ENCODE measurements at places on chromosomes 6 and 20. TPM values are rescaled to one million over a fixed set of nuclear protein-coding genes. Genes with fewer than 3 reads are reported as not detected.

GRCh38 chr20:17932396-17932795 lies 36.2 kb downstream of the SNX5 start:
- H3K4me3 ChIP-seq: no peak overlapping the region
- H3K36me3 ChIP-seq: no peaks in the 10 kb centered on the region
- DNase-seq: no peak
- H3K4me1 ChIP-seq: peaks cover 33% of the 10 kb centered on the region
- peaks cover 2% of the 10 kb centered on the region for H3K27me3 ChIP-seq
- H3K27ac ChIP-seq: no peak overlapping the region

DNA sequence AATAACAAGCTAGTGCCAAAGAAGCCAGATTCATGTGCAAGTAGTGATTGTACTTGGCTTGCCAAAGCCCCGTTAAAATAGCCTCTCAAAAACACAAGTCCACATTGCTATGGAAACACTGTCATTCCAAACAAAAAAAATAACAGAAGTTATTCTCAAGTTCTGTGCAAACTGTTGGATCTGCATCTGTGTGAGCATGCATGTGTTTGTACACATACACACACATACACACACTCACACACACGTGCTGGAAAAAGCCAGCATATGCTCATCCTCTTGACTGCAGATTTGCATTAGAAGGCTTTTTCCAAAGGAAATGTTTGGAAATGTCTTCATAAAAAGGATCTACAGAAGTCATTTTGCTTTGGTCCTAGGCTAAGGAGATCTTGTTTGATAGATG lies 13.4 kb upstream of the CBLN4 start:
- no peaks in the 10 kb centered on the region for H3K4me1 ChIP-seq

DNA sequence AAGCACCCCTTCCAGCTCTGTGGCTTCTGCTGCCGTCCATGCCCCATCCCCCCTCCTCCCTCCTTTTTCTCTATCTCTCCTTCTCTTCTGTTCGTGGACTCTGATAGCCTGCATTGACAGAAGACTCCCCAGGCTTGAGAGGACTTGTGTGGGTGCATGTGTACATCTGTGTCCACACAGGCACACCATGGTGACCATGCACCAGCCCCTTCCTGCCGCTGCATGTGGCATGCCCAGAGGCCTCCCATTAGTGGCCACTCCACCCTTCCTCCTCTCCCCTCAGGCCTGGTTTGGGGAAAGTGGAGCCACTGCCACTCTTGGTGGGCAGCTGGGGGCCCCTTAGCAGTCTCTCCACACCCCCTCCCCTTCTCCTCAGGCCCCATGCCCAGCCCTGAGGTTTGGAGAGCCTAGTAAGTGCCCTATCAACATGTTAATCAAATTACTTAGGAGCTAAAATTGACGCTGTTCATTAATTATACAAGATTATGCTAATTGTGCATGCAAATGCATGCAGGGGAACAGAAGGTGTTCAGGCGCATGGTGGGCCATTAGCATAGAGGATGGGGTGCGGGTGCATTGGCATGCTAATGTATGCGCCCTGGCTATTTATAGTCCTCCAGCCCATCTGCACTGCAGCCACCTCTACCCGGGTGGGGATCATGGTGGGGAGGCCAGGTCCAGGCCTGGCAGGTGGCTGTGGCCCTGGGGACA lies 45.9 kb downstream of the EBF4 start:
- H3K36me3 ChIP-seq: peaks cover 9% of the 10 kb centered on the region
- no peak for DNase-seq
- H3K4me3 ChIP-seq: no peak overlapping the region
- no peaks in the 10 kb centered on the region for H3K4me1 ChIP-seq

- H3K27ac ChIP-seq: no peak overlapping the region
- no peak overlapping the region for H3K4me3 ChIP-seq
Measured at GRCh38 chr20:20167698-20168097, 115.4 kb downstream of the CFAP61 start.

- H3K27ac ChIP-seq: no peak overlapping the region
- peaks cover 2% of the 10 kb centered on the region for H3K4me1 ChIP-seq
- H3K36me3 ChIP-seq: no peaks in the 10 kb centered on the region
- no peak overlapping the region for H3K4me3 ChIP-seq
- DNase-seq: no peak
Measured at GRCh38 chr6:139430899-139431601, 56.6 kb upstream of the CITED2 start.

GRCh38 chr6:52495922-52496321 lies 75.8 kb downstream of the EFHC1 start:
- no peak for DNase-seq
- H3K4me3 ChIP-seq: no peak overlapping the region
- H3K4me1 ChIP-seq: peaks cover 2% of the 10 kb centered on the region
- H3K27me3 ChIP-seq: no peaks in the 10 kb centered on the region
- H3K36me3 ChIP-seq: peaks cover 9% of the 10 kb centered on the region

- H3K4me3 ChIP-seq: no peak overlapping the region
- H3K36me3 ChIP-seq: peaks cover 19% of the 10 kb centered on the region
- no peak overlapping the region for H3K27ac ChIP-seq
- peaks cover 2% of the 10 kb centered on the region for H3K4me1 ChIP-seq
Measured at GRCh38 chr6:149843051-149843633, 21.0 kb downstream of the LRP11 start.

GRCh38 chr6:28914941-28915340 lies 8.8 kb downstream of the TRIM27 start:
- peaks cover 38% of the 10 kb centered on the region for H3K36me3 ChIP-seq
- no peak overlapping the region for H3K27ac ChIP-seq
- no peaks in the 10 kb centered on the region for H3K4me1 ChIP-seq
- H3K4me3 ChIP-seq: no peak overlapping the region

- peaks cover 6% of the 10 kb centered on the region for H3K27me3 ChIP-seq
- H3K4me1 ChIP-seq: peaks cover 32% of the 10 kb centered on the region
- no peak overlapping the region for H3K4me3 ChIP-seq
- no peak overlapping the region for H3K27ac ChIP-seq
Measured at GRCh38 chr20:18001131-18001921, 32.5 kb downstream of the MGME1 start.

DNA sequence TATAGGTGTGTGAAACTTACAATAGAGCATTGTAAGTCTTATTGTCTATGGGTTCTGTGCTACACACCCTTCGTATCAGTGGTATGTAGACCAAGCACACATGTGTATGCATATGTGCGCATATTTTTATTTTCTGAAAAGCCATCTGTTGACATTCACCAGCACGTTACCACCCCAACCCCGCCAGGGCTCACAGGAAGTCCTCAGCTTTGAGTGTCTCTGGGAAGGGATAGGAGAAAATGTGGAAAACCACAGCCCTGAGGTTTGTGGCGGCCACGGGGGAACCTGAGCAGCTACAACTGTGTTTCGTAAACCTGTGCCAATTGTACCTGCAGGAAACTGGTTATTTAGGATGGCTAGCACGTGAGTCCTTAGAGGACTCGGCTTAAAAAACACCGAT lies 123.3 kb upstream of the PHACTR3 start:
- H3K36me3 ChIP-seq: no peaks in the 10 kb centered on the region
- DNase-seq: no peak
- H3K4me1 ChIP-seq: no peaks in the 10 kb centered on the region
- no peak overlapping the region for H3K4me3 ChIP-seq

SEMG1 gene
- total RNA-seq: not detected

SLC17A9 gene
- total RNA-seq: 8.3 TPM

COL9A3 gene
- total RNA-seq: 81.5 TPM

Data from progenitor cell of endocrine pancreas (in vitro differentiated cells).